ENCODE measurements at places on chromosomes 4 and X.
A peak's percentile ranks its signal among the peaks of the same experiment; 100 is the strongest.

DNA sequence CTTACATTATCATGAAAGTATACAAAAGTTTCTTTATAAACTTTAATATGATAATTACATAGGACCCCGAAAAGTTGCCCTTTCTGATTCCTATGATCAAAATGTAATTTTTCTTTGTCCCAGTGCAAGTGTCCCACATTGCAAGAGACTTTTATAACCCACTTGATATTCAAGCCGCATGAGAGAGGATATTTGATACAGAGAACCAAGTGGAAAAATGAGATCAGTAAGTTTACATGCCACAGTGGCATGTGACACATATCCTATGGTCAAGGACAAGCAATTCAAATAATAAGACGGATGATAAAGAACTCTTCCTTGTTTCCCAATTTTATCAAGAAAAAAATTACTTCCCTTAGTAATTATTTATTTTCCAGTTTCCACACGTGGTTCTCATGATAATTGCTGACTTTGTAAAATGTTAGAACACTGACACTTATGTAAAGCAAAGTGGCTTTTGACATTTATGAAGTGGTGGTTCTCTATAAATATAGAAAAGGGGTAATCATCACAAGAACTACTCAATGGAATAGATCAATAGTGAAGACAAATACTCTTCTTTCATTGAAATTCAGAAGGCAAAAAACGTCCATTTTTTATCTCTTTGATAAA, 273.7 kb upstream of the NOCT start:
- H3K36me3 ChIP-seq: no peaks in the 10 kb centered on the region
- DNase-seq: no peak
- H3K4me1 ChIP-seq: no peaks in the 10 kb centered on the region

DNA sequence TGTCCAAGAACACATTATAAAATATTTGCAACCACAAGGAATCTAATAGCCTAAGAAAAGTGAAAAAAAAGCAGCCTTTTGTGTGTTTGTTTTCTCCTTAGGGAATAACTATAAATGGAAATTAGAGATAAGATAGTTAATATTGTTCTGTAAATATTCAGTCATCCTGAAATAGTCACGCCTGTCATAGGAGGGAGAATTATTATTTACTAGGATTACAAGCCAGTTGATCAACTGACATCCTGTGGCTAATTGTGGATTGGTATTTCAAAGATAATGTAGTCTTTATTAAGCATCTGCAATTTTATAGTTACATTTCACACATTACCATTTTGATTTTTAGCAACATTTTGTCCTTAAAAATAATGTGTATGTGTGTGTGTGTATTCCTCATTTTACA, 118.6 kb downstream of the CCSER1 start:
- peaks cover 6% of the 10 kb centered on the region for H3K4me1 ChIP-seq
- DNase-seq: no peak
- no peak overlapping the region for H3K4me3 ChIP-seq
- H3K36me3 ChIP-seq: no peaks in the 10 kb centered on the region
- no peak overlapping the region for H3K27ac ChIP-seq

GRCh38 chr4:3387943-3388361, 53.8 kb upstream of the HGFAC start:
- H3K4me1 ChIP-seq: peaks cover 55% of the 10 kb centered on the region
- H3K36me3 ChIP-seq: no peaks in the 10 kb centered on the region
- peaks cover 21% of the 10 kb centered on the region for H3K27me3 ChIP-seq

DNA sequence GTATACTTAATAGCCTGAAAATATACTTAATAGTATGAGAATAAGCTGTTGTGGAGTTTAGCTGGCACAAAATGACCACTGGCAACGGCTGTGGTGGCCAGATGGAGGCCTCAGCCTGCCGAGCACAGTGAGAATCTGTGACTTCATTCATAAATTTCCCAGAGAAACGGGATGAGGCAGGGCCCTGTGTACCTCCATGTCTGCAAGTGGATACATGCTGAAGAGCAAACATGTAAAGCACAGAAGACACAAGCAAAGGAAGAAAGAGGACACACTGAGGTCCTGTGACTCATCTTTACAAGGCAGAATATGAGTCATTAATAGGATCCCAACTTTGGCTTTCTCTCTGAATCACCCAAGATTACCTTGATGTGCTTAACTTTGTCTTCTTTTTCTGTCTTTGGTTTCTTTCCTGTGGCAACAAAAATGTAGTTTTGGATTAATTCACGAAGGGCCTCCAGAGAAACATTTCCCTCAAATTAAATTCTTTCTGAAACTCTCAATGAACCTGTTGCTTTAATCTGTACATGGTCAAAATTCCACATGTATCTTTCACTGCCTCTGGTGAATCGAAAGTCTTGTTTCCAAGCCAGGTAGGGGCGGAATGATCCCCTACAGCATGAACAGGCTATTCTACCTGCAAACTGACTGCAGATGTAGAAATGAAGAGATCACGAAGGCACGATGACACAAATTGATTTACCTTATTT, 56.4 kb downstream of the IRF2 start:
- peak overlapping the region; percentile 82 for H3K27ac ChIP-seq
- peaks cover 40% of the 10 kb centered on the region for H3K36me3 ChIP-seq
- DNase-seq: no peak
- peaks cover 52% of the 10 kb centered on the region for H3K4me1 ChIP-seq
- peak overlapping the region; percentile 61 for H3K4me3 ChIP-seq
